ENCODE measurements at places on chromosomes 2 and 18. TPM values are rescaled to one million over a fixed set of nuclear protein-coding genes. Genes with fewer than 3 reads are reported as not detected.

The DNAH6 gene
- total RNA-seq: 0.30 TPM

The CSRNP3 gene
- total RNA-seq: 5.5 TPM

DNA sequence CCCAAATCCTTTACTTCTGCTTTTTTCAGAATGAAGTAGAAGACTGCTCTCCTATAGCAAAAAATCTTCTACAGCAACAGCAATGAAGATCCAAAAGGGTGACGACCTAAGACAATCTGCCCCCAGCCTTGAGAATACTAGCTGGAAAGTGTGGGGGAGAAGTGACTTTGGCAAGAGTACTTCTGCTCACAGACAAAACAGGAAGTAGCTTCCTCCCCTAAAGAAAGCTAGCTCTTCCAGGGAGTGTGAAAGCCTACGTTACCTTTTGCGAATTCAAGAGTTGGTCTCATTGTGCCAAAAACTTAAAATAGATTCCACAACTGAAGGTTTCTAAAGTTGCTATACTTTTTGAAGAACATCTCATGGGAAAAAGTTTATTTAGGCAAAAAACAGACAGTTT lies 1069.2 kb upstream of the CHAC2 start:
- no peak for DNase-seq

DNA sequence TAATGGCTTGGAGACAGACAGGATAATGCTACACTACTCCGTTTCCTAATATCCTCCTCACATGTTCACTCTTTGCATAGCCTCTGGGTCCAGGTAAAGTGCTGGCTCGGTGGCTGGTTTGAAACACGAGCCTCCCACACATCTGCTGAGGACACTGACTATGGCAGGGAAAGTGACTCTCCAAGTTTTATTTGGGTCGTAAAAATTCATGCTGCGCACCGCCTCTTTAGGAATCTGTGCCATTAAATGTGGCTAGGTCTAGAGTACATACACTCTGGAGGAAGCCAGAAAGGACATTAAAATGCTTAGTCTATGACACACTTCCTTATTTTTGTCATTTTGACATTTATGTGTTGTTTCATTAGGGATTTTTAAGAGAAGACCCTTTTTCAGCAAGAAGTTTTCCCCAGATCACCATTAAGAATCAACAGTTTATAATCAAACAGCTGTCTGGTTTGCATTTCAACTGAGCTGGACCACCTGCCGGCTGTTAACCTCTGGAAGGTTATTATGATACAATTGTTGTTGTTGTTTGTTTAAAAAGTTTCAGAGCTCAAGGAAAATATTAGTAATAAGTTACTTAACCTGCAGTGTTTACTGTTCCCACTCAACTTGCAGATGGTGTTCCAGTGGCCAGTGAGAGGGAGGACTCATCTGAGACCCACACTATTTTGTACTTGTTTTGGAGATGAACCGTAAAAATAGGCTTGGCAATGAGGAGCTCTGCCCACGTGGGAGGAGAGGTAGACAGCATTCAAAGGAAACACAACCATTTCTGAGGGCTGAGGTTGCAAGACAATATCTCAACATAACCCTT lies 443.3 kb upstream of the MEIS1 start:
- peak; percentile 54 for DNase-seq

All from skin of body (tissue), 3 donors.